ENCODE measurements at places on chromosomes 7 and 10.
A peak's percentile ranks its signal among the peaks of the same experiment; 100 is the strongest.

GRCh38 chr10:122140941-122141623 is 130.0 kb upstream of the BTBD16 start:
- peak; percentile 96 for DNase-seq

DNA sequence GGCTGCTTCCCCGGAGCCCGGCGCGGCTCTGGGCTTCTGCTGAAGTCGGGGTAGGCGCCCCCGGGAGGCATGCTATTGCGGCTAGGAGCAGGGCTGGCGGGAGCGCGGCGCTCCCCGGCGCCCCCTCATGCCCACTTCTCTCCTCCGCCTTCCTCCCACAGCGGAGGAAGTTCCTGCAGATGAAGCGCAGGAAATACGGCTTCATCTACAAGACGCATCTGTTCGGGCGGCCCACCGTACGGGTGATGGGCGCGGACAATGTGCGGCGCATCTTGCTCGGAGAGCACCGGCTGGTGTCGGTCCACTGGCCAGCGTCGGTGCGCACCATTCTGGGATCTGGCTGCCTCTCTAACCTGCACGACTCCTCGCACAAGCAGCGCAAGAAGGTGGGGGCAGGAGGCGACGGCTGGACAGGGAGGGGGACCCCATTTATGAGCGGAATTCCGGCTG is 479 bp downstream of the CYP26A1 start:
- DNase-seq, result peak; percentile 35

GRCh38 chr10:111267673-111268072 is 190.8 kb downstream of the ADRA2A start:
- no peak for DNase-seq

- no peak for DNase-seq
These were observed 95.7 kb downstream of the CPED1 start for GRCh38 chr7:121084256-121084655.

GRCh38 chr7:37352974-37353948 is 95.4 kb downstream of the ELMO1 start:
- DNase-seq, result no peak

- peak; percentile 64 for DNase-seq
These were observed 15.9 kb downstream of the CAMK2B start for GRCh38 chr7:44309271-44310091.

DNA sequence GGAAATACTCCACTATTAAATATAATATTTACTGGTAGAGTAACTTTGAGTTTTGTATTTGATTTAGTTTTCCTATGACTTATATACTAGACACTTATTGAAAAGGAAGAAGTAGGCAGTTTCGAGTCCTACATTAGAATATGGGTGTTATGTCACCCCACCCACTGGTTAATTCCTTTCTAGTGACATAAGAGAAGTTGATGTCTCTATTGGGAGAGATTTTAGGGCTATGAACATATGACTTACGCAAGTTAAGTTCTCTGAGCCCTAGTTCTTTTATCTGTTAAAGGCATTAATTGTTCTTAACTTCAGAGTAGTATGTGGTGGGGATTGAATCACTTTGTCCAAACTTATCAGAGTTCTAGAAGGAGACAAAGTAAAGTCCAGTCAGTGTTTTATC is 30.5 kb downstream of the CPED1 start:
- peak; percentile 74 for DNase-seq

- DNase-seq, result no peak
These were observed 70.4 kb downstream of the C10orf90 start for GRCh38 chr10:126599949-126600682.

- DNase-seq, result peak; percentile 67
These were observed 229.9 kb downstream of the CXCL12 start for GRCh38 chr10:44154956-44155355.

GRCh38 chr7:22333680-22334141 is 23.2 kb downstream of the RAPGEF5 start:
- no peak for DNase-seq

GRCh38 chr10:72764151-72764550 is 72.2 kb downstream of the MCU start:
- DNase-seq, result peak; percentile 92

DNA sequence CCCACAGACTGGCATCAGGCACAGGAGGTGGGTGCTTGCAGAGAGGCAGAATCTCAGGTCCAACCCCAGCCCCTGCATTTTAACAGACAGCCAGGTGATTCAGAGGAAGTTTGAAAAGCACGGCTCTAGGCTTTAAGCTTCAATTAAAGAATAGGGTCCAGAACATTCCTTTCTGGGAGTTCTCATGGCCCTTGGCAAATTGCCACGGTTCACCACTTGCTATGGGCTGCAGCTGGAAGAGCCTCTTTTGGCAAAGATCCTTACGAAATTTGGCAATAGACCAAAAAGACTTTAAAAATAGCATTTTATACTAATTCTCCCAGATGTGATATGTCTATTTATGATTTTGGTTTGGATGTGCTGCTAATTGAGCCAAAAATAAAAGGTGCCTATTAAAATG is 148.1 kb downstream of the ITGA8 start:
- DNase-seq, result peak; percentile 83

- peak; percentile 44 for DNase-seq
These were observed 19.8 kb downstream of the ZNF467 start for GRCh38 chr7:149753375-149754233.

- DNase-seq, result no peak
These were observed 24.7 kb downstream of the EN2 start for GRCh38 chr7:155482511-155483183.

DNA sequence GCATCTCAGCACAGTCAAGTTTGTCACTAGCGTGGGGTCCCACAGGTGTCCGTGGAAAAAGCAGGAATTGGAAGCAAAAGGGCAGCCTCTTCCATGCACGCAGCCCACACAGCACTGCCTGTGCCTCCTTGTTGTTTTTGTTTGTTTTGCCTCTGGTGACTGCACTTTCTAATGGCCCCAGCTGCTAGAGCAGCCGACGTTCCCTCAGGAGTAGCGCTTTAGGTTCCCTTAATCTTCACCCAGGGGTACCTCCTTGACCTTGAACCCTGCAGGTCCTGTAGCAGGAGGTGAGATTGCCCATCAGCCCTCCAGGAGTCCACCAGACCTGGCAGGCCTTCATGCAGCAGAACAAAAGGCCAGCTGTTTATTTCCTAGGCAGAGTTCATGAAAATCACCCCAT is 210.1 kb downstream of the CACNB2 start:
- no peak for DNase-seq

- peak; percentile 47 for DNase-seq
These were observed 84.9 kb upstream of the INHBA start for GRCh38 chr7:41787651-41788350.

GRCh38 chr7:137578541-137578940 is 235.0 kb upstream of the PTN start:
- no peak for DNase-seq

DNA sequence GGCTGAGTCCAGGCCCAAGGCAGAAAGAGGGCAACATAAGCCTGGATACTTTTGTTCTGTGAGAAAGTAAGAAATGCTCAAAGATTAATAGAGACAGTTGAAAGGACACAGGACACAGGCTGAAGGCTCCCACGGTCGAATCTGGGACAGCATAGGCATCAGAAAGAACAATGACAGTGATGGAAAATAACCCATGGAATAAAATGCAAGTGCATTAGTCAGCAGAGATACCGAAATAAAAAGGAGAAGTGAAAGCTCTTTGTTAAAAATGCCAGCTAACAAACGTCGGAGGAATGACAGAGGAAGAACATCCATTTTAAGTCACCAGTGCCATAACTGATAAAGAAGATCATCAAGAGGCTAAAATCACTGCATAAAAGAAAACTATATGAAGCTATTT is 19.6 kb upstream of the AGAP5 start:
- no peak for DNase-seq

DNA sequence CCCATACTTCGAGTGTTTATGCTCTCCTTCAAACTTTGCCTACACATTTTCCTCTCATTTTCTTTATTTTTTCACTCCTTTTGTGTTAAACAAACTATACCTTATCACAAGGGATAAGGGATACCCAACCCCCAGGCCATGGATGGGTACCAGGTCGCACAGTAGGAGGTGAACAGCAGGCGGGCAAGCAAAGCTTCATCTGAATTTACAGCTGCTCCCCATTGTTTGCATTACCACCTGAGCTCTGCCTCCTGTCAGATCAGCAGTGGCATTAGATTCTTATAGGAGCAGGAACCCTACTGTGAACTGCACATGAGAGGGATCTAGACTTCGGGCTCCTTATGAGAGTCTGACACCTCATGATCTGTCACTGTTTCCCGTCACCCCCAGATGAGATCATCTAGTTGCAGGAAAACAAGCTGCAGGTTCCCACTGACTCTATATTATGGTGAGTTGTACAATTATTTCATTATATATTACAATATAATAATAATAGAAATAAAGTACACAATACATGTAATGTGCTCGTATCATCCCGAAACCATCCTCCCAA is 28.5 kb downstream of the ZC3HC1 start:
- no peak for DNase-seq

DNA sequence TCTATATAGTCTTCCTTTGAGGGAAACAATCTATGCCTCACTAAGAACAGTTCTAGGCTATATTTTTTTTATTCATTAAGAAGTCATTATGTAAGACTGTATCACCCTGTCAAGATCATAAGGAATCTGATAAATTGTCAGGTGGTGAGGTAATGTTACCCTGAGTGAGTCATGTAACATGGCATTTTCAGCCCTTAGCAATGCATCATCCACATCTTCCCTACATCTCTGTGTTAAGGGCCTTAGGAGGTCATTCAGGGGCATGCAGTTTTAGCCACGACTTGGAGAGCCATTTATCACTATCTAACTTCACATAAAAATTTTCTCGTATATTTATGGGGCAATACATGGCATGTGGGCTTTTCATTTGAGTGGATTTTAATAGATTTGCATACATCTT is 924.5 kb upstream of the MBL2 start:
- no peak for DNase-seq

DNA sequence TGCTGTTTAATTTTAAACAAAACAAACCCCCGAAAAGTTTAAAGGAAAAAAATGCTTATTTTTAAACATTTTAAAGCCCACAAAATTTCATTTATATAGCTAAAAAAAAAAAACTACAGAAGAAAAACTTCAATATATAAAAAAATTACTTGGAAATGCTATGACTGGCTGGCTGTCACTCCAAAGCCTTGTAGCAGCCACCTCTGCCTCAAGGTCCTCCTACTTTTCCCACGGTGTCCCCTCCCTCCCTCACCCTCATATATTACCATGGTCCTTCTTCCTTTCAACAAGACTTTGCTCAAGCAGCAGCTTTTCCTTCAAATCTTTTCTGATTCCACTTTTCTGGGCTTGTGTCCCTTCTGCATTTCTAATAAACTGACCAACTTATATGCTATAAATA is 122.0 kb downstream of the TPK1 start:
- DNase-seq, result no peak

DNA sequence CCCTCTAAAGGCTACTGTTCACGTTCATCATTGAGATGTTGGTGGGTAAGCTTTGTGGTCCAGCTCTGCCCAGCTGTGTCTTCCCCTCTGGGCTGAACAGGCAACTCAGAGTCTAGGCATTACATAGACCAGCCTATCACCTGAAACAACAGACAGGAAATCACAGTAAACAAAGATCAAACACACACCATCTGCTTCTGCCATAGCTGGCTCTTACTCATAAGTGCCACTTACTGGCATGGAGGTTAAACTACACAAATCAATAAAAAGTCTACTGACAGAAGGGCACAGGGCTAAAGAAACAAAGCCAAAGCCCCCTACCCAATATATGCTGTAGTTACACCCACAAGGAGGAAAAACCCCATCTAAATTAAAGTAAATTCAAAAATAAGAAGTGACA is 35.0 kb downstream of the SEPTIN14 start:
- no peak for DNase-seq

DNA sequence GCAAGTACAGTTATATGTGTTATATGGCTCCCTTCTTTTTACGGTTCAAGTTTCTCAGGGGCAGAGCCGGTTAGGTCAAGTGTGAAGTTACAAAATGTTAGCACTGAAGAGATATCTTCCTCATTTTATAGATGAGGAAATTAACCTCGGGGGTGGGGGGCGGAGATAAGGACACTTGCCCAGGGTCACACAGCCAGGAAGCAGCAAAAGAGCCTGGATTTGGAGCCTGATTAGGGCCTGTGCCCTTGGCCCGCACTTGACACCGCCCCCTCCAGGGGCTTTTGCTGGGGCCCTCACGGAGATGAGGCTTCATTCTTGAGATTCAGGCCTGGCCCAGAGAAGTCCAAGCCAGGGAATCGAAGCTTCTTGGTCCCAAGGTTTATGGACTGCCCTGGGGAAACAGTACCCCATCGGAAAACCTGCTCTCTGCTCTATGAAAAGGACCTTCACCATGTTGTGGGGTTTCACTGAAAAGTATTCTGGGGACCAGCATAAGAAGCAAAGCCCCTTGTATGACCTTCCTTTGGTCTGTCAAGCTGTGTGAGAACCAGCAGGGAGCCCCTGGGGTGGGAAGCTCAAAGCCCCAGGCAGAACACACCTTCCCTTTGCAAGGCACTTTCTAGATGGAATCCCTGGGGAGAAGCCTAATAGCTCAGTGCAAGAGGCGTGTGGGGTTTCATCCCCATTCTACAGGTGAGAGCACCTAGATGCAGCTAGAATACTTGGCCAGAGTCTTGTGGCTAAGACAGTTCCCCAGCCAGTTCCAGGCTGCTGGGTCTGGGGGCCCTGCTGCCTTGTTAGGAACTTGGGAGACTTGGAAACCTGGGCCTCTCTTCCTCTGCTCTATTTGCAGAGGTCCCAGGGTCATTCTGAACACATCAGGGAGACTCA is 21.9 kb downstream of the UNC5B start:
- no peak for DNase-seq

DNA sequence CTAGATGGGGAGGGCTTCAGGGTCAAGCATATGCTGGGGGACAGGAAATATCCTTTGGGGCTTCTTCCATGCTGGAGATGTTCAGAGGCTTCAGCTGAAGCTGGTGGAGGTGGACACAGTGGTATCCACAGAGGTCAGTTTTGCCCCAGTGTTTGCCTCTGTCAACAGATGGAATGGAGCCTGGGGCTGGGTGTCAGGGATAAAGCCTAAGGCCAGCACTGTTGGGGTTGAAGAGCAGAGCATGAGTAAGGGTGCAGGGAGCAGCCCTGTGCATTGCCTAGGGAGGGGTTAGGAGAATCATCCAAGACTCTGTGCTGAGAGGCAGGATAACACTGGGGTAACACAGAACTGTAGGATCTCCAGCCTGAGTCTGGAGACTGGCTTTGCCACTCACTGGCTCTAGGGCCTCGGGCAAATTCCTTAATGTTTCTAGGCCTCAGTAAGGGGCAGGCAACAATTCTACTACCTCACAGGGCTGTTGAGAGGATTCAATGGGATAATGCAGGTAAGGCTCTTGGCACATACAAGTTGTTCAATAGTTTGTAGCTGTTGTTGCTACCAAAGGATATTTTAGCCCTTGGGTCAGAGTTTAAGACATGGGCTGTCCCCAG is 21.8 kb upstream of the MYL7 start:
- peak; percentile 47 for DNase-seq

- DNase-seq, result peak; percentile 65
These were observed 24.7 kb upstream of the SLC18A3 start for GRCh38 chr10:49585387-49585786.

GRCh38 chr7:49023345-49024328 is 99.3 kb downstream of the CDC14C start:
- no peak for DNase-seq

DNA sequence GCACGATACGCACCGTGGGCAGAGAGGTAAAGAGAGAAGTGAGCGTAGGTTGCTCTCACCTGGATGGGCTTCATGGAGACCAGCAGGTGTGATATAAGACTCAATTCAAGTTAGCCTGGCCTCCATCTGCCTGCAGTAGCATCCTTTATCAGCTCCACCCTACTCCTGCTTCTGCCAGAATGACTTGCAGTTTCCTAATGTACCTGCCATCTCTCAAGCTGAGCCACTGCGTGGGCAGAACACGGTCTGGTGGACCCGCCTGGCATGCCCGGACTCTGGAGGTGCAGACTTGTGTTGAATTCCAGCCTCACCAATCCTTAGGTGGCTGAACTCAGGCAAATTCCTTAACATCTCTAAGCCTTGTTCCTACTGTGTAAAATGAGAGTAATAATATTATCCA is 64.3 kb downstream of the STEAP1B start:
- DNase-seq, result no peak
